ENCODE measurements at places on chromosomes 12 and 14. TPM values are rescaled to one million over a fixed set of nuclear protein-coding genes. Genes with fewer than 3 reads are reported as not detected.

Gene PAPLN
- polyA plus RNA-seq = 5.4 TPM

Gene IQSEC3
- 0.08 TPM for polyA plus RNA-seq

Gene PMEL
- polyA plus RNA-seq = 2.1 TPM

Gene MYO1H
- not detected for polyA plus RNA-seq

Gene NTF3
- polyA plus RNA-seq = 7.3 TPM

Gene AQP2
- not detected for polyA plus RNA-seq

Gene EMP1
- polyA plus RNA-seq = 6.2 TPM

Gene DBX2
- not detected for polyA plus RNA-seq

Gene SLC16A7
- polyA plus RNA-seq = 4.2 TPM

Gene NID2
- 2.3 TPM for polyA plus RNA-seq

Gene TSPAN11
- 0.80 TPM for polyA plus RNA-seq

Measured in stomach (tissue), 19 donors.